ENCODE measurements at places on chromosomes 6 and 20.

DNA sequence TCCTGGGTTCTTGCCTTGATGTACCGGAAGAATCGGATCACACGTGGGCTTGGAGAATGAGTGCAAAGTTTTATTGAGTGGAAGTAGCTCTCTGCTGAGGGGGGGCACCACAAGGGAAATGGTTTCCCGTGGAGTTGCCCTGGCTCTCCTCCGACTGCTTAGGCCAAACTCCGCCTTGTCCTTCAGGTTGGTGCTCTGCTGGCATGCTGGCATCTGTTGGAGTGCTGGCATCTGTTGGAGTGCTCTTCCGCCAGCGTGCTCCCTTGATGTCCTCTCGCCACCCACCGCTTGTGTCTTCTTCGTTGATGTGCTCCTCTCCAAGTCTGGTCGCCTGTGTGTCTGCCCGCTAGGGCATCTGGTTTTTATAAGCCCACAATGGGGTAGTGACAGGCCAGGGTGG lies 317.1 kb upstream of the HSF2 start:
- no peak for DNase-seq

DNA sequence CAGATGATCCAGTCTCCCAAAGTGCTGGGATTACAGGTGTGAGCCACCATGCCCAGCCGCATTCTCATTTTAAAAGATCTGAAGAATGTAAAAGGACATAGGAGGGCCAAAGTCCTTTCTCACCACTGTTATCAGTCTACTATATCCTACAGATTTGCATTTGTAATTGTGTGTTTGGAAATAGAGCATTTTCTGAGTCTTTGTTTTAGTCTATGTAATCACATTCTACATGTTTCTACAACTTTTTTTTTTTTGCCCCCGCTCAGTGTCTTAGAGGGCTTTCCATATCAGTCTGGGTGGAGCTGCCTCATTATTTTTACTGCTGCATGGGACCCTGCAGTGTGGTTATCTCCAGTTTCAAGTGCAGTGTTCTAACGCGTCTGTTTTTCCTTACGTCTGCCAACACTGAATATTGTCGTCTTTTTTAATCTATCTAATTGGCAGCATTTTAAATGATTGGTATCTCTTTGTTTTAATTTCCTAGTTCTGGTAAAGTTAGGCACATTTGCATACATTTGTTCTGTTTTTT lies 7.8 kb downstream of the CUL9 start:
- no peak for DNase-seq

DNA sequence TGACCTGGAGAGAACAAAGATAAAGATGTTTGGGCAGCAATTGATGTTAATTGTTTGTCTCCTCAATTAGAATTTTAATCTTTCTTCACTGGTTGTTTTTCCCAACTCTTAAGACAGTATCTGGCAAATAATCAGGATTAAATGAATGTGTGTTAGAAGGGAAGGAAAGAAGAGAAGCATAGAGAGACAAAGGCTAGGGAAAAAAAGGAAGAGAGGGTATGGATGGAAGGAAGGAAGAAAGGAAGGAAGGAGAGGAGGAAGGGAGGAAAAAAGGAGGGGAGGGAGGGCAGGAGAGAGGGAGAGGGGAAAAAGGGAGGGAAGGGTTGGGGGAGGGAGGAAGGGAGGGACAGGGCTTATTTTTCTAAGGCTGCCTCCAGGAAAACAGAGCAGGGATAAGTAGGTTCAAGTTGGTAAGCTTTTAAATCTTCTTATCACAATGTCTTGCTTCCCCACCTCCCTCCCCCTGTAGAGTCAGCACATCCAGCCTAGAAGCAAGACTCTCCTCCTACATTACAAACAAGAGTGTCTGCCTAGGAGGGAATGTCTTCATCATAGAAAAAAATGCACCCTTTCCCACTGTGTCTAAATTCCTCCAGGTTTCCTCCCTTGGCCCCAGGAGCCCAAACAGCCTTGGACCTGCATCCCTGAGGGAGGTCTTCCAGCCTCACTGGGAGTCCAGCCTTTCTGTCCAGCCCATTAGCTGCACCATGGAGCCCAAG lies 447.8 kb upstream of the JARID2 start:
- no peak for DNase-seq

- DNase-seq = no peak
Measured at GRCh38 chr6:161214722-161215121, 59.1 kb downstream of the AGPAT4 start.

GRCh38 chr6:41022294-41022693 lies 16.7 kb downstream of the UNC5CL start:
- DNase-seq = no peak

DNA sequence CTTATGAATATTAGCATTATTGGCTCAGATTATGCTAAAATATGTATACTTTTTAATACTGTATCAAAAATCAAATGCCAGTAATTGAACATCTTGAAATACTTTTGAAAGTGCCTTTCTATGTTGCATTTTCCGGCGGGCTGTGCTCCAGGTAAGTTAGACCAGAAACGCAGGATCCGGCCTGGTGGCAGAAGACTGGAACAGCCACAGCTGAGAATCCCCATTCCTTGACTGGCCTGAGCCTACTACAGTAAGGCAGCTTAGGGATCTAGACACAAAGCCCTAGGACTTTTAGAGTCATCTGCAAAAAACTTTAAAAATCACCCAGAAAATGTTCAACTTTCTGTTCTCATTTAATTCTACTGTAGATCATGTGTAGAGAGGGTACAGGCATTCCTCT lies 138.8 kb upstream of the C6orf118 start:
- no peak for DNase-seq
